ENCODE measurements at places on chromosomes 12 and 14.

GRCh38 chr14:54366736-54367735, 29.8 kb upstream of the CDKN3 start:
- peak; percentile 40 for DNase-seq

DNA sequence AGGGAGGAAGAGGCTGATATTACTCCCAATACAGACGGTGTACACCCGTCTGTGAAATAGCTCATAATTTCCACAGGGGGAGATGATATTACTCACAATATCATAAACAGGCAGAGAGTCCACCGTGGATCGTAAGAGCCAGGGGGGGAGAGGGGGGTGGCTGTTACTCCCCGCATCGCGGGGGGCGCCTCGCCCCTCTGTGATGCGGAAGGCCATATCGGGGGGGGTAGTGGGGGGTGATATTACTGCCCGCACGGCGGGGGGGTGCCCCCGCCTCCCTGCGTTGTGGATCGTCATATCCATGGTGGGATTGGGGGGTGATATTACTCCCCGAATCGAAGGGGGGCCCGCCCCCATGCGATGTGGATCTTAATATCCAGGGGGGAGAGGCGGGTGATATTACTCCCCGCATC, 91.9 kb downstream of the FRMD6 start:
- DNase-seq = no peak

GRCh38 chr12:105485321-105485910, 154.9 kb downstream of the C12orf75 start:
- no peak for DNase-seq

DNA sequence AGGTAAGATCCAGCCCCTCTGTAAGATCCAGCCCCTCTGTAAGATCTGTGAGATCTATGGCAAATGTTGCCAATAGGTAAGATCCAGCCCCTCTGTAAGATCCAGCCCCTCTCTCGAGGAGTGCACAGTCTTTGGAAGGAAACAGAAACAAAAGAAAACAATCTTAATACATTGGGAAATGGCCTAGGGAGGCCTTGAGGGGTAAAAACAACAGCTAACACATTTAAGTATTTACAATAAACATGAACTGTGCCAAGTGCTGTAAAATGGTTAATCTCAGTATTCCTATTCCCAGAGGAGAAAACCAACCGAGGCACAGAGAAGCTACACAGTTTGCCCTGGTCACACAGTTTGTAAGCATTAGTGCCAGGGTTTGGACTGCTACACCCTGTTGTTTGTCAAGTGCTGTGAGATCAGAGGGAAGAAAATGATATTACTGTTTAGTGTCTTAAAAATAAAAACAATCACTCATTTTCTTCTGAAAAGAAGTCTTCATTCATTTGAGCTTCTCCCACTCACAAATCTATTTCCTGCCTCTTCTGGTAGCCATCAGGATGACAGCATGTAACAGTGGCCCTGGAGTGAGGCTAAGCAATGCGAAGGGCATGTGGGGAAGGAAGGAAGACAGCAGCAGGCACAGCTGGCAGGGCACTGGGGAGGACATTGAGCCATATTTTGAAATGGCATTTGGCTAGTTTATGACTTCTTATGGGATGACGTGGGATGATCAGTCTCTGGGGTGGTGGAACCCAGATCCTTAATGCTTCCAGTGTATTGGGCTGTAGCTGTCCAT, 118.7 kb upstream of the PTPRQ start:
- no peak for DNase-seq

- no peak for DNase-seq
These were observed 5.1 kb downstream of the E2F7 start for GRCh38 chr12:77060136-77060882.

DNA sequence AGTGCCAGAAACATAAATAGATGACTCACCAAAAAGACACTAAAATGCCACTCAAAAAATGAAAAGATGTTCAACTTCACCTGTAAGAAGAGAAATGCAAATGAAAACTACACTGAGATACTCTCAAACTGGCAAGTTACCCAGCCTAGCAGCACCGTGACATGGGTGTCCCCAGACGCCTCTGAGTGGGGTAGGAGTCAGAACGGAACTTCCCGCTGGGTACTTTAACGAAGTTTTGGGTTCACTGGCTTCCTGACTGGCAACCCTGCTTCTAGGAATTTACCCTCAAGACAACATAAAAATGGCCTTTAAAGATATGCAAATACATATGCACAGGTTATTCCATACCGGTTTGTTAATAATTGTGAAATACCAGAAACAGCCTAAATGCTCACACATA, 52.6 kb downstream of the RIMBP2 start:
- no peak for DNase-seq

DNA sequence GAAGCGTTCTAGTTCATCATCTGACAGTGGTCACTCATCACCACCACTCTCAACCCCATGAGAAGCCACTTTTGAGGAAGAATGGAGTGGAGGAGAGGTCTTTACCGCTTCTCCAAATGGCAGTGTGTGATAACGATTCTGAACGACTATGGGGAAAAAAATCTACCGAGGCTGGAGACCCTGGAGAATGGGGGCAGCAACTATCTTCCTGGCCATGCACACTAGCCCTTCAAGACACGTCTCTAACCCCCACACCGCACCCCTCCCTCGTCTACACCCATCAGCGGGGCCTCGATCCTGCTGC, 365 bp downstream of the ING4 start:
- DNase-seq = no peak

DNA sequence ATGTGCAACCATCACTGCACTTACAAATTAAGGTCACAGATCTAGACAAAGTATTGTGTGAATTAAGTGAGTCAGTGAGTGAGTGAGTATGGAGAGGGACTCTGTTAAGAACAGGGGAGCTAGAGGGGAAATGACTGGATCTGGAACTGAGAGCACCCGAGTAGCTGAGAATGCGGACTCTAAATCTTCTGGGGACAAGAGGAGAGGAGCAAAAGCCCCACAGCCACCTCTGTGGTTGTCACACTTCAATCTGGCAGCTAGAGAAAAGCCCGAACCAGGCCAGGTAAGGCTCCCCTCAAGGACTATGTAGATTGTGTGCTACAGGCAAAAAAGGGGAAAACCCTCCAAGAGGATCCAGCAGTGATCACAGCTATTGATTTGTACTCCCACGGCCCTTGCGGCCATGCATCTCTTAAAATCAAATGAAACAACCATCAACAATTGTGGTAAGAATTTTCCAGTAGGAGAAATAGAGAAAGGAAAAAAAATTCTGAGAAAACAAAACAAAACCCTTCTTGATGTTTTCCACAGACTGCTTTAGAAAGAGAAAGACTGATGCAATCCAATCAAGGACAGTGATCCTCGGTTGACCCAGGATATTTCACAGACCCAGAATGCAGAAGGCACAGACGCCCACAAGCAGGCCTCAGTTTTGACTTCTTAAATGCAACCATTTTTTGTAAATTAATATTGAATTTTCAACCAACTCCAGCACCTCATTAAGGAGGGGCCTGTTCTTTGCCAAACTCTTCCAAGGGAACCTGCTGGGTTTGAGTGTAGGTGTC, 109.6 kb downstream of the SLC38A6 start:
- DNase-seq = no peak

- DNase-seq = no peak
These were observed 6.4 kb upstream of the GAS2L3 start for GRCh38 chr12:100566887-100567637.

DNA sequence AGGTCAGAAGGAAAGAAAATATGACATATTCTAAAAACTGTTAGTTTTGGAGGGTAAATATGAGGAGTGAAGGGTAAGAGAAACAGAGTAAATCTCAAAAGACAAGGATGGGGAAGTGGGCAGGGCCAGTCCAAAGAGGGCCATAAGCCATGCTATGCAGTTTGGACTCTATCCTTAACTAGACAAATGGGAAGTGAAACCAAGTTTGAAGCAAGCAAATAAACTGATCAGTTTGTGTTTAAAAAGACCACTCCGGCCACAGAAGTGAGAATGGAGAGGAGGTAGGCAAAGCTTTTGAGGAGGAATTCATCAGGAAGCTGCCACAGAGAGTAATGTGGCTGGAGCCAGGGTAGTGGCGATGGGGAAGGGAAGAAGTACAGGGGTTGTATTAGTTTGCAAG, 37.5 kb upstream of the DAAM1 start:
- no peak for DNase-seq
